ENCODE measurements at places on chromosomes 1 and 21.

DNA sequence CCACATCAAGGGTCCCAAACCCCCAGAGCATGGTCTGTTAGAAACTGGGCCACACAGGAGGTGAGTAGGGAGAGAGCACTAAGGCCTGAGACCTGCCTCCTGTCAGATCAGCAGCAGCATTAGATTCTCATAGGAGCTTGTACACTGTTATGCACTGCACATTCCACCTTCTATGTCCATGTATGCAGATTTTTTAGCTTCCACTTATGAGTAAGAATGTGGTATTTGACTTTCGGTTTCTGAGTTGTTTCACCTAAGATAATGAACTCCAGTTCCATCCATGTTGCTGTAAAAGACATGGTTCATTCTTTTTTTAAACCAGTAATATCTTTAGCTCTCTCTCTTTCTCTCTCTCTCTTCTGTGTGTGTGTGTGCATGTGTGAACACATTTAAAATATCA lies 663 bp upstream of the GBP6 start:
- DNase-seq, result peak; percentile 11

DNA sequence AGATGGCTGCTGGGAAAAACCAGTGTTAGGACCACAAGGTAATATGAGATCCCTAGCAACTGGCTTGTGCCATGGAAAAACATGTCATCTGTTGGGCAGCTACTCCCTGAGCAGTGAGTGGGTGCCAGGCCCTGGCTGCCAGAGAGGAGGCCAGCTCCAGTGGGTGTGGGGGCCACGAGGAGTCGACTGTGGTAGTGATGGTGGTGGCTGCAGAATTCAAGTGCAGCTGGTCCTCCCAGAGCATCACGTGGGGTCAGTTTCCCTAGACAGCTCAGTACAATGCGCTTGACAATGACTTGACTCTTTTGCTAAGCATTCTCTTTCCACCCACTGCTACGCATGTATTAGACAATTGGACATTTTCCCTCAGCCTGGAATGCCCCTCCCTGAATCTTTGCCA lies 14.5 kb upstream of the CDC42 start:
- DNase-seq, result no peak

GRCh38 chr21:28636752-28637691 lies 355.7 kb downstream of the LTN1 start:
- DNase-seq, result peak; percentile 28

DNA sequence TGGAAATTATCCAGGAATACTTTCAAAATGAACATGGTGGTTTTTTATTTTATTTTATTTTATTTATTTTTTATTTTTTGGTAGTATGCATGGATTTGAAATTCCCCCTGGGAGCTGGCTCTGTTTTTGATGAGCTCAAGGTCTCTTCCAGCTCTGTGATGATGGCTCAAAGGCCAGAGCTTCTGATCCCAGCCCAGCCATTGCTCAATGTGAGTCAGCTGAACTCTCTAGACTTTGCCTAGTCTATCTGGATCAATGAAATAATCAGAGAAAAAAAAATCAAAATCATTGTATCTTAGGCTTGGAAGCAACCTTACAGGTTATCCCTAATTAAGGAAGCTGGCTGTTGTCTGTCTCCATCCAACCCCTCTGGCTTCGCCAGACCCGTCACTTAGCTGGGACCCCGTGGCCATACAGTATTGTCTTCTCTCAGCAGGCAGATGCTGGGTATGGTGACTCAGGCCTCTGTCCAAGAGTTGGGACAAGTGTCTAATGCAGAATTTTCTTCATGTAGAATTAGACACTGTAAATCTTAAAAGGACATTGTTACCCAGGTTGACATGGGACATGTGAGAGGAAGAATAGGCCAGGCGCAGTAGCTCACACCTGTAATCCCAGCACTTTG lies 90.2 kb upstream of the LPGAT1 start:
- DNase-seq, result no peak

- DNase-seq, result no peak
Measured at GRCh38 chr1:188497020-188497419, 1668.3 kb downstream of the PLA2G4A start.

DNA sequence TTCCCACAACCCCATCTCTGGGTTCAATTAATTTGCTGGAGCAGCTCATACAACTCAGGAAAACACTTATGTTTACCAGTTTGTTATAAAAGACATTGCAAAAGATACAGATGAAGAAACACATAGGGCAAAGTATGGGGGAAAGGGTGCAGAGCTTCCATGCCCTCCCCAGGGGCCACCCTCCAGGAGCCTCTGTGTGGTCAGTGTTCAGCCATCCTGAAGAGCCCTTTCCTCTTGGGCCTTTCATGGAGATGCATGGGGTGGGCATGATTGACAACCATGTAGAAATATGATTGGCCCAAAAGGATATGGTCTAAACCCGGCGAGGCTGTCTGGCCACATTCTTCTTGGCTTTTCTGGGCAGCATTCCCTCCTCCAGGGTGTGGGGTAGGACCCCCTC lies 56.8 kb upstream of the PDE9A start:
- DNase-seq, result no peak

- DNase-seq, result no peak
Measured at GRCh38 chr1:227010645-227011044, 70.6 kb downstream of the COQ8A start.

DNA sequence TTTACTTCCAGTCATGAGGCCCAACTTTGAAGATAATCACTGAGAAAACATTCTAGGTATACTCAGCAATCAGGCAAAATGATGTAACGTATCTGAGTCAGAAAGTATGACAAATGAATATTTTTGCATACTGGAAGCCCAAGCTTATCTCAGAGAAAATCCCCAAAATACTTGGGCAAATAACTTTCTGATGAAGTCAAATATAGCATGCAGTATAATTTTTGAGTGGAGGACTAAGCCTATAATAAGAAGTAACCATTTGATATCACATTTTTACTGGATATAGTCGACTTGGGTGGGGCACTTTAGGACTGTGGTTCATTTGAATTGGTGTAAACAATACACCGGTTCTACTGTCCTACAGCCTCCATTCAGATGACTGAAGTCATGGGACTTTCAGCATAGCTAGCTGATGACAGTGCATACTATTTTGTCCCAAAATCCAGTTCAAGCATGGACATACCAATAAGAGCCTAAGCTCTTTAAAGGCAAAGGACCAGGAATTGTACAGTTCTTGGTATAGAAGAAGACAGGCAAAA lies 2.3 kb upstream of the GADD45A start:
- no peak for DNase-seq

GRCh38 chr21:30482130-30482529 lies 2.0 kb upstream of the KRTAP19-1 start:
- no peak for DNase-seq

- DNase-seq, result no peak
Measured at GRCh38 chr1:38958967-38959366, 17.3 kb upstream of the RHBDL2 start.

DNA sequence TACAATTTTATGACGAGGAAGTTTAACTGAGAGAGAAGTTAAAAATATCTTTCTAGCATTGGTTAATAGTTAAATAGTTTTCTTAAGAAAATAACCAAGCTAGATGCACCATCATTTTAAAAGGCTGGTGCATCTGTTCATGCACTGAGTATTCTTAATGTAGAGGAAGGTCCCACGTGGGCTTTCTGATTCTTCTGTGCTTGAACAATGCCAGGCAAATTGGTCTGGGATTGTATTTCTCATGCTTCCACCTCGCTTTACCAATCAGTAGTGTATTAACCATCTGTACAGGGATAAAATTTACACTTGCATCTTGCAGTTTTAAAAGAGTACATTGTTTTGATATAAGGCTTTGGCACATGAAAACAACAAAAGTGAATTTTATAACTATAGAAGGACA lies 47.4 kb upstream of the MTF2 start:
- no peak for DNase-seq

GRCh38 chr1:209155546-209155945 lies 428.0 kb upstream of the CAMK1G start:
- DNase-seq, result no peak

All from stimulated activated CD4-positive, alpha-beta T cell treated with anti-CD3 and anti-CD28 coated beads, Interleukin-15, amount 100 ng/mL, for 24 hours (primary cell).